GM23248 (cell line): ENCODE measurements at places on chromosomes 3 and 15.

DNA sequence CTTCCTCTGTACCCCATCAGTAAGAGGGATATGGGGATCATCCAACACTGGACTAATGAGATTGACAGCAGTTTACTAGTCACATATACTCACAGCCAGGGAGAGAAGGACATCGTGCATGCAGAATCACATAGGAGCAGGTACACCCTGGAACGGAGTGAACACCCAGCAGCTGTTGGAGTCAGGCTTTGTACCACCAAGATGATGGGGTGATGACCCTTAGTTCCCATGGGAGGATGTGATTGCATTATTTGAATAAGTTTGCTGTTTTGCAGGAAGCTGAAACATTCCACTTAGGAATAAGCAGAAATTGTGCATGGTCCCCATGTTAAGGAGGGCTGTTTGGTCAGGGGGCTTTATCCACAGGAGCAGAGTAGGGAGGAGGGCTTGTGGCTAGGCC is 482.7 kb upstream of the PDZRN3 start:
- DNase-seq = no peak
- no peak overlapping the region for H3K27ac ChIP-seq
- H3K4me1 ChIP-seq = no peaks in the 10 kb centered on the region
- H3K36me3 ChIP-seq = no peaks in the 10 kb centered on the region

GRCh38 chr15:27642981-27643380 is 456.1 kb downstream of the OCA2 start:
- no peaks in the 10 kb centered on the region for H3K27me3 ChIP-seq
- H3K4me3 ChIP-seq = no peak overlapping the region
- H3K36me3 ChIP-seq = no peaks in the 10 kb centered on the region
- no peak overlapping the region for H3K27ac ChIP-seq
- DNase-seq = no peak

DNA sequence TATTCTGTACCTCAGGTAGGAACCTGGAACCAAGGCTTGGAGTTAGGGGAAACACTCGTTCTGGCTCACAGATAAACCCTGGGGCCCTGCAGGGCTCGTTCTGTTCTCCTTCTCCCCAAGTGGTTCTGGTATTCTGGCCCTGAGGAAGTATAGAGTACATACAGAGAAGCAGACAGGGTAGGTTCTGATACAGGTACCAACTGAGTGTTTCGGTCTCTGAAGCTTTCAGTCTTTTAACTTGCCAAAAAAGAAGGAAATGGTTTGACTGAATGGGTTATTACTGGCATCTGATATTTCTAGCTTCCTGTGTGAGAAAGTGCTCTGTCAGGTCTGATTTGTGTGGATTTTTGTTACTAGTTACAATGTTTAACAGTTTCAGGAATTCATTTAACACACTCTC is 67.3 kb downstream of the UBE2E2 start:
- DNase-seq = no peak
- peaks cover 5% of the 10 kb centered on the region; the same call in 1 of the 2 replicates for H3K4me1 ChIP-seq
- H3K27me3 ChIP-seq = no peaks in the 10 kb centered on the region
- no peak overlapping the region for H3K4me3 ChIP-seq
- H3K27ac ChIP-seq = no peak overlapping the region

GRCh38 chr3:131705558-131706051 is 202.8 kb upstream of the MRPL3 start:
- DNase-seq = peak; percentile 57
- peaks cover 45% of the 10 kb centered on the region for H3K4me1 ChIP-seq
- peak overlapping the region; percentile 11 for H3K27ac ChIP-seq
- no peak overlapping the region for H3K4me3 ChIP-seq
- no peaks in the 10 kb centered on the region for H3K36me3 ChIP-seq

DNA sequence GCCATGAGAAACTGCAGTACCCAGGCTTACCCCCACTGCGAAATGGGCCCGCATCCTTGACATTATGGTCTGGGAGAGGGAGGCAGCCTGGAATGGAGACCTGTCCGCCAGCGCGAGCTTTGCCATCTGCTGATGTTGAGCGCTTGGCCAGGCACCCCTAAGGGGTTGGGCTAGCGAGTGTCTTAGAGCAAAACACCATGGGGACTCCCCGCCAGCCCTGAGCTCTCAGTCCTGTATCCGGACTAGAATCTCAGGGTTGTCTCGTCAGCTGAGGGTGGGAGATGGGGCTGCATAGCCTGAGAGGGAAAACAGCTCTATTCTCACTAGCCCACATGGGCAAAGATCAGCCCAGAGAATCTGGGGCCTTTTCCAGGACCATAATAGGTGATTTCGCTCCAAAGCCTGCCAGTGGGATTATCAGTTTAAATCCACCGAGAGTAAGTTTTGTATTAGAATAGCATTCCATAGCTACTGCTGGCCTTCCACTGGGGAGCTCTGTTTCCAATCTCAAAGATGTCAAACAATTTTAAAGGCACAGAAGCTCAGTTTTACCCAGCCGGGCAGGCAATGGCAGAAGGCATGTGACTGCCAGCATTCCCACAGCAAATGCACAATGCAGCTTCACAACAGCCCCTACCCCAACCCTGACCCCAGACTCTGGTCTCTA is 167.5 kb upstream of the TPM1 start:
- H3K4me3 ChIP-seq = no peak overlapping the region
- H3K27me3 ChIP-seq = no peaks in the 10 kb centered on the region
- no peak overlapping the region for H3K27ac ChIP-seq
- no peak for DNase-seq
- H3K36me3 ChIP-seq = no peaks in the 10 kb centered on the region

- H3K4me1 ChIP-seq = peaks cover 4% of the 10 kb centered on the region; the same call in 1 of the 2 replicates
- H3K27ac ChIP-seq = no peak overlapping the region
- H3K4me3 ChIP-seq = no peak overlapping the region
- H3K27me3 ChIP-seq = no peaks in the 10 kb centered on the region
These were observed 6.8 kb downstream of the IP6K1 start for GRCh38 chr3:49779358-49780079.

DNA sequence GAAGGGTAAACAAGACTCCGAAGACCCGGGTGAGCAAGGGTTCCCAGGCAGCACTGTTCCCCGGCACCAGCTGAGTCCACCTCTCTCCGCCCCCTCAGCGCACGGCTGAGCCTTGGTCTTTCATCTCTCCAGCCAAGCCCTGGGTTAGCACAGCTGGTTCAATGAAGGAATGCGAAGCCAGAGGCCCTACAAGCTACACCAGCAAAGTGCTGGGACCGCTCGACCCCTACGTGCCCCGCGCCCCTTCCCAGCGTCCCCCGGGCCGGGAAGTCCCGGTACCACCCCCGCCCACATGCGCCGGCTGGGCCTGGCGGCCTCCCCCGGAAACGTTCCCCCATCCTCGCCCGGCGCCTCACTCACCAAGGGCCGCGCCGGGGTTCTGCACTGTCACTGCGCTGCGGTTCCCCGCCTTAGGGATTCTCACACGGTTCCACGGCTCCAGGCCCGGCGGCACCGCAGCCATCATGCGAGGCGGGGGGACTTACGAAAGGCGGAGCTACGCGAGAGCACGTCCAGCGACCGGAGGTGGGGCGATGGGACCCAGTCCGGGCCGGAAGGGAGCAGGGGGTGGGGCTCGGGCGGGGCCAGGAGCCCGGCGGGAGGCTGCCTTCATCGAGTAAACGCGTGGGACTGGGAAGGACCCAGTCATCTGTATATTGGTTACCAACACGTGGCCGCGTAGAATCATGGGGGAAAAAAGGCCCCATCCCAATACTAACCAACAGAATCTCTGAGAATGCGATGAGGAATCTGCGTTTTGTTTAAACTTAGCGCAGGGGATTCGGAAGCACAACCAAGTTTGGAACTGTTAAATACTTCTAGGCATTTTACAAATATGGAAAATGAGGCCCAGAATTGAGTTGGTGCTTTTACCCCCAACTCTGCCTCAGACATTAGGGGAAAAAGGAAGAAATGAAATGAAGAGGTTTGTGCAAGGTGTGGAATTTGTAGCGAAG is 28.7 kb downstream of the GTPBP8 start:
- H3K27me3 ChIP-seq = no peaks in the 10 kb centered on the region
- peak overlapping the region; percentile 100 for H3K4me3 ChIP-seq
- H3K36me3 ChIP-seq = peaks cover 16% of the 10 kb centered on the region; the same call in 1 of the 2 replicates
- peaks cover 18% of the 10 kb centered on the region for H3K4me1 ChIP-seq
- DNase-seq = peak; percentile 98
- H3K27ac ChIP-seq = peak overlapping the region; percentile 93

DNA sequence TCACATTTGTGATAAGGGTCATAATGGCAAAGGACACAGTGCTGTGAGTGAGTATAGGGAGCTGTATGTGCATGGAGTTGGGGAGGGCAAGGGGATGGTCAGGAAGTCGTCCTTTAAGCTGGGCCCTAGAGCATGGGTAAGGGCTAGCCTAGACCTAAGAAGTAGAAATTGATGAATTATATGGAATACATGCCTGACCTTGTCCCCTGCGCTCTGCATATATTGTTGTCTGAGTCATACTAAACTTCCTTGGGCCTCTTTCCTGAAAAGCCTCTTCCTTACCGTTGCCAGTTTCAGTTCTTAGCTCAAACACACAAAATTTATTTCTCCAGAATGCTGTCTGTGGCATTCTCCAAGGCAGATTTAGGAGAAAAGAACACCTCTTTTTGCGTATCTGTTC is 4.6 kb downstream of the SNRK start:
- H3K4me3 ChIP-seq = no peak overlapping the region
- DNase-seq = peak; percentile 23
